ENCODE measurements at places on chromosomes 2 and 18.

GRCh38 chr2:64957109-64957903, 31.9 kb upstream of the SLC1A4 start:
- DNase-seq = no peak

GRCh38 chr2:147398996-147399395, 445.8 kb upstream of the ACVR2A start:
- no peak for DNase-seq

- DNase-seq = no peak
Observed at GRCh38 chr18:8507361-8507760, 101.9 kb upstream of the RAB12 start.

GRCh38 chr2:209943776-209944175, 58.7 kb upstream of the RPE start:
- DNase-seq = no peak

- no peak for DNase-seq
Observed at GRCh38 chr2:131077966-131078365, 15.3 kb downstream of the FAM168B start.
